NCI-H1436 treated with DMSO at 0.1 percent for 48 hours (cell line): ENCODE measurements at places on chromosomes 7 and 10.

- DNase-seq = no peak
Measured at GRCh38 chr7:90267263-90267858, 22.4 kb downstream of the CFAP69 start.

- DNase-seq = no peak
Measured at GRCh38 chr7:74178632-74179031, 4.5 kb downstream of the EIF4H start.

GRCh38 chr7:92717623-92717992 lies 118.8 kb downstream of the CDK6 start:
- no peak for DNase-seq

- DNase-seq = no peak
Measured at GRCh38 chr10:68086011-68086410, 10.9 kb upstream of the HERC4 start.

DNA sequence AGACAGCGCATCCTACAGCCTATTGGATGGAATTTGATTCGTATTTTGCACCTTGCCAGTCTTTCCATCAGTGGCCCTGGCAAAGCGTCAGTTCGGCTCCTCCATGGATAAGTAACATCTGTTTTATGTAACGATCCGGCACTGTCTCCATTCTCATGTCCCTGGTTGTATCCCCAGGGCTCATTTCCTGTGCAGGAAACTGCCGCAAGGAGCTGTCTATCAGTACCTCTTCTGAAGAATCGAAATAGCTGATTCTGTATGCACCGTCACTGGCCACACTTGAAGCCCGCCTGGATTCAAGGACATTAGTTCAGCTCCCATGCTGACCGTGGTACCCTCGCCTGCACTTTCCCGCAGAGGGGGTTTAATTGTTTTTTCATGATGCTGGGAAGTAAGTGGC lies 53.1 kb upstream of the NPS start:
- no peak for DNase-seq
